Omental fat pad (tissue), 4 donors: ENCODE measurements at places on chromosomes 5 and 9. TPM values are rescaled to one million over a fixed set of nuclear protein-coding genes. Genes with fewer than 3 reads are reported as not detected.

DNA sequence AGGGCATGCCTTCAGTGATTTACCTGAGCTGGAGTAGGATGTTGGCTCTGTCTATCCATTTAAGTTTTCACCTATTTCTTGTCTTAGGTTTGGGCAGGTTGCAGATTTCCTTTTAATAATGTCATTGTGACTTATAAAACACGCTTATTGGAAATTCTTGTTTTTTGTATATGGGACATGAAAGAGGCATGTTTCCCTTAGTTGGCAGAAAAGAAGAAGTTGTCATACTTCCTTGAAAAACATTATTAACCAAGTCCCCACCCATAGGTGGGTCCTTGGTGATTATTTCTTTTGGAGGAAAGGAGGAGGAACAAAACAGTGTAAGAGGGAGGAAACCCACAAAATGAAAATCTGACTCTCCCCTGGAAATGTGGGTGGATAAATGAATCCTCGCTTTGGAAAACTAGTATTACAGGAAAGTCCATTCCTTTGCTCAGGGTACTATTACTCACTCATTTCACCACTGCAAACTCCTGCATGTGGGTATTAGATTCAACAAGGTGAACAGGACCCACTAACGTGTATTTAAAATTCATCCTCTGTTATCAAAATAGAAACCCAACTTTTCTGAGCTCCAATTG lies 9.3 kb downstream of the CER1 start:
- no peak for DNase-seq

FOXD4 gene
- total RNA-seq = 0.47 TPM

GRCh38 chr5:124725622-124726258 lies 20.7 kb downstream of the ZNF608 start:
- no peak for DNase-seq

NEURL1B gene
- total RNA-seq = 12.7 TPM

GRCh38 chr5:103801681-103802080 lies 239.1 kb upstream of the NUDT12 start:
- DNase-seq = no peak

B4GALT1 gene
- total RNA-seq = 81.3 TPM

CCL28 gene
- total RNA-seq = 2.1 TPM

ADCY2 gene
- total RNA-seq = 2.4 TPM

DNA sequence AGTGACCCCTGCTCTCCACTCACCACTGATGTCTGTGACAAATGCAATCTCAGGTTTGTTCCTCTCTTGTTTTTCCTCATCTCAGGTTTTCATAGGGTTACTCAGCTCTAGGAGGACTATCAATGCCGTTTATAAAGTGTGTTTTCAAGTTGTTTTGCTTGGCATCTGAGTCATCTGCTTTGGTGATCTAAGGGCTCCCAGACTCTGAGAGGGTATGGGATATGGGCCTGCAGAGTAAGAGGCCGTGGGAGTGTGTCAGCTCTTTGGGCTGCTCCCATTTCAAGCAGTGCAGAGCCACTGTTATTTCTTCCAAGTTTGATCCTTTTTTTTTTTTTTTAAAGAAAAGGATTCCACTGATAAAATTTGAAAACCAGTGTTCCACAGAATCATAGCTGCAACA lies 46.3 kb downstream of the NNT start:
- no peak for DNase-seq

IFNA2 gene
- total RNA-seq = not detected

PCAT7 gene
- total RNA-seq = not detected
